ENCODE measurements at places on chromosomes 4 and X.

DNA sequence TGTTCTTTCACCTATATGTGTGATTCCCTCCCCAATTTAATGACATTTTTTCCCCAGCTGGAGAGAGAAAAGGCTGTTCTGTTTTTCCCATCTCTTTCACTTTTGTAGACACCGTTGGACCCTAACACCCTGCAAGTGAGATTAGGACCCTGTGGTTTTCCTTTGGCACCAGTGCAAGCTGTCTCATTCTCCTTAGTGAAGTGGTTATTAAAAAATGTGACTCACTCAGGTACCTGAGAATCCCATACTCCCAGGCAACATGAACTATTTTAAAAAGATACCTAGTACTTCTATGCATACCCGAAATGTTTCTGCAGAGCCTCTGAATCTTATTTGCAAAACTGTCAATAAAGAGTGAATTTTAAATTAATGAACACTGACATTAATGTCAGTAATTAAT is 175.7 kb upstream of the TBC1D9 start:
- no peak for DNase-seq

- DNase-seq, result peak; percentile 79
These were observed 571.1 kb upstream of the DIPK2B start for GRCh38 chrX:45771560-45772340.

DNA sequence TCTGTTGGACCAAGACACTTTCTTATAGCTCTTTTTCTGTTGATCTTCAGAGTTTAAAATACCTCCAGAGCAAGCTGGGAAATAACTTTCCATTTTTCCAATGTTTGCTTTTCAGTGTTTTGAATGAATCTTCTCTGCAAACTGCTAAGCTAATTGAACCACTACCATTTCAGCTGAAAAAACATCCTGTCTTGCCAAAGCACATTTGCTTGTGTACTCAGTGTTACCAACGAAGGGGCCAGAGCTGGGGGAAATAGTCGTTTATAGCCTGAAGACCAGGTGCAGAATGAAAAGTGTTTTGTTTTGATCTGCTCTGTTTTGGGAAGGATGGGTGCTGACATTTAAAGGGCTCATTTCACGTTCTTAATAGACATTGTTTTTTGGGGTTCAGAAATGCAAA is 88.4 kb upstream of the CLNK start:
- peak; percentile 45 for DNase-seq

DNA sequence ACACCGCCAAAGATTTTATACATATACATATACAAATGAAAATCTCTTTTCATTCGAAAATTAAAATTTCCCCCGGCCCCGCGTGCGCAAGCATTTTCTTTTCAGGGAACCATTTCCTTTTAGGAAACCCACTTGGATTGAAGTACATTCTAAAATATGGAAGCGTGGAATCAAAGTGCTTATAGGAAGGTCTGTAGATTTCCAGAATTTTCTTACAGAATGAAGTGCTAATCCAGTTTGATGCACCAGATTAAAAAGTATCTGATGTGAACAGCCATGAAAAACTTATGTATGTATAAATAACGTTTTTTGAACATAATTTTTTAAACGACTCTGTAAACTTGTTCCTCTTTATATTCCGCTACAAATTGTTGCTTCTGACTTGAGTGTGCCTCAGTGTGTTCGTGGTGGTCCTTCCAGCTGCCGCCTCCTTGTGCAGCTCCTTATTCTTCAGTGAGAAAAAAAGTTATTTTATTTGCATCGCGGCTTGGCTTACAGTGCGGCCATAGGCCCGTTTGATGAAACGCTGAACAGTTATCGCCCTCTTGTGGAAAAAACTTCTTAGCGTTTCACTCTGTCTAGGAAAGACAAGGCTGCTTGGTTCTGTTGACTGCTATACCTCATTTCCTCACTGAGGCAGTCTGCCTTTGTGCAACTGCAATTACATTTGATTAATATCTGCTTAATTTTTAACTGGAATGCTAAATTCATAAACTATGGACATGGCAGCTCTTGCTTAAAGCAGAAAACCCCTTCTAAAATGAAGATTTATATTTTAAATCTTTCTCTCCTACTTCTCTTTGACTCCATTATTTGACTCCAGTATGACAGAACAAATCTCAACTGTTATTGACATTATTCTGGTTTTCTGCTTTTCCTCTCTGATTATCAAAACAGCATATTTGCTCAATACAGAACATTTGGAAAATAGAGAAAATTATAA is 4.7 kb upstream of the NKX6-1 start:
- DNase-seq, result peak; percentile 67
